ENCODE measurements at places on chromosomes 6 and 20.

GRCh38 chr6:20565342-20565741 lies 31.1 kb downstream of the CDKAL1 start:
- no peak for DNase-seq

- no peak for DNase-seq
Measured at GRCh38 chr6:37460805-37461204, 27.8 kb downstream of the CMTR1 start.

DNA sequence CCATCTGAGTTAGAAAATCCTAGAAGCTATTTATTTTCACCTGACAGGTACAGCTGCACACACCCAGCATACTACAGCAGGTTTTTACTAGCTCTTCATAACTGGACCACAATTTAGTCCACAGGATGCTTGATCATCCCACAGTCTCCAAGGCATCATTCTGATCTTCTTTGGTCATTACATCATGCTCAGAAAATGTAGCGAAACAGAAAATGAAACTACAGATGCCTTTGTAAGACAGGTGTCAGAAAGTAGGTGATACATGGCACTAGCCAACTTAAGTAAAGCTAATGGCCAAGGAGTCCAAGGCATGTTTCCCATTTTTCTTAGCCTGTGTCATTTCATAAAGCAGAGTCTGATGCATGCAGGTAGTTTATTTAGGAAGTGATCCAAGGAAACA lies 102.3 kb downstream of the HTR1B start:
- no peak for DNase-seq

GRCh38 chr6:41571021-41571780 lies 25.0 kb downstream of the FOXP4 start:
- no peak for DNase-seq
